ENCODE measurements at places on chromosomes 4 and X.

- no peak for DNase-seq
Observed at GRCh38 chrX:34112459-34112858, 19.7 kb downstream of the FAM47A start.

DNA sequence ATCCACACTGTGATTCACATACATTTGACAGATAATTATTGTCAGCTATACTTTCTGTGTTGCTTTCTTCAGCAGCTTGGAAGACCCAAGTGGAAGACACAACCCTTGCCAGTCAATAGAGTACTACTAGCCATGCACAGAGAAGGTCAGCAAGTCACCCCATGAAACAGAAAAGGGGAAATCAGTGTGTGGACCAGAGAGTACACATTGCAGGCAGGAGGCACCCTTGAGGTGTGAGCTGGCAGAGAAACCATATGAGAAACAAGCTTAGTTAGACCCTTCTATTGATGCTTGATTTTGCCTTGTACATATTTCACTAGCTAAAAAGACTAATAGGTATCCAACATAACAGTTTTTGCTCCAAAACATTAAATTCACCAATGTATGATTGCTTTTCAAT is 99.5 kb downstream of the NLGN4X start:
- no peak for DNase-seq

DNA sequence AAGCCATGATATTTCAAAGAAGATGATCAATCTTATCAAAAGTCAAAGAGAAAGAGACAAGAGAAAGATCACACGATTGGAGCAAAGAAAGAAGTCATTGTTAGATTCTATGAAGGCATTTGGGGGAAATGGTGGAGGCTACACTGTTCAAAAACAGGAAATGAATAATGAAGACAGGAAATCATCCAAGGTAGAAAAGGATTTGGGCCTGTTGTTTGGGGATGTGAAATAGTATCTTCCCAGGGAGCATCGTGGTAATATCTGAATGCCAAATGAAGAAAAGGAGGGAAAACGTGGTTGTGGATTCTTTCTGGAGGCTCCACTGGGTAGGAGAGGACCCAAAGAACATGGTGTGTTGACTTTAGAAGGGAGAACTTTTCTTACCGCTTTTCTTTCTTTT is 482.4 kb downstream of the NLGN4X start:
- DNase-seq = no peak

GRCh38 chr4:144189121-144189520 is 48.6 kb upstream of the GYPA start:
- DNase-seq = no peak

- DNase-seq = no peak
Observed at GRCh38 chr4:57504139-57504538, 394.0 kb upstream of the IGFBP7 start.

DNA sequence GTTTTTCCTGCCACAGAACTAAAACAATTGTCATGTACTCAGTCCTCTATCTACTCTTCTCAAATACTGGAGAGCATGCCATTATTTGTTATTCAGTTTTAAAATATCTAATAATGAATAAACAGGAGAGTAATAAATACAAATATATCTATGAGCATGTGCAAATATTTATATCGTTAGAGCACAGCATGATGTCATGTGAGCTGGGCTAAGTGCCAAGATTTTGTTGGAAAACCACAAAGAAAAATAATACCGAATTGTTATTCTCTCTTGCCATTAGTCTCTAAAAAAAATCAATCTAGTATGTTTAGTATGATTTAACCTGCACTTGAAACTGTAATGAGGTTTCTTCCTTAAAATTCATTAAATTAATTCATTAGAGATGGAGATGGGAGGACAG is 97.3 kb downstream of the DDX60 start:
- no peak for DNase-seq

- no peak for DNase-seq
Observed at GRCh38 chr4:113601636-113602035, 159.9 kb downstream of the CAMK2D start.

DNA sequence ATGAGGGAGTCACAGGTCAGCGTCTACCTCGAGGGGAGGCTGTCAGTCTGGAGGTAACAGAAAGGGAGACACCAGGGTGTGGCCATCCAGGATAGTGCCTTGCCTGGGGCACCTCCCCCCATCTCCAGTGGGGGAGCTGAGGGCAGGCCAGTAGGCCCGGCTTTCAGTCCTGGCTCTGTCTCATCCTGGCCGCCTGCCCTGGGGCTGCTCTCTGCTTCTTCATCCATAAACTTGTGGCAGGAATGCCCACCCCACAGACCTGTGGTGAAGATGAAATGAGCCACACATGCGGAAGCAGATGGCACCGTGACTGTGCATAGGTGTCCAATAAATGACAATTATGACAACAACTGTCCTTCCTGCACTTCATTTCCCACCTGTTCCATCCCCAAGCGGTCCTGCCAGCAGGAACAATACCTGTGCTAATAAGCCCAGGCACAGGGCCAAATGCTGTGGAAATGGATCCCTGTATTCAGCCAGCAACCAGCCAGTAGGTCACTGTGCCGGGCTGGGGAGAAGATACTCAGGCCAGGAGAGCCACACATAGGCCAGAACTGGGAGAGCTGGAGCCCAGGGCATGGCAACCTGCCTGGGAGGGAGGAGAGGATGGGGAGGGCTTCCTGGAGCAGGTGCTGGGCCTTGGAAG is 30.2 kb downstream of the TRO start:
- no peak for DNase-seq

DNA sequence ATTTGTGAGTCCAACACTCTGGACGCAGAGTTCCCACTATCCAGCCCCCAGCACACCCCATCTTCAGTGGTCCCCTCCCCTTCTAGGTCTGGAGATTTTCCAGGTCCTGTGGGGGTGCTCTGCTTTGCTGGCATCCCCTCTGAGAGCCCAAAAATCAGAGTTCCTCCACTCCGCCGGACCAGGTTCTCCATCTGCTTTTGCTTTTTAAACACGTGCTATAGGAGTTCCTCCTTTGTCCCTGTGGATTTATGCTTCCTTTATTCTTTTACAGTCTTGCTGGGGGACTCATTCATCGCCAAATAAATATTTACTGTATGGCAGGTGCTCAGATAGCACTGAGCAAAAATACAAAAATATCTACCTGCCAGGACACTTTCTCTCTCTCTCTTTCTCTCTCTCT is 324.7 kb downstream of the STK32B start:
- DNase-seq = no peak

DNA sequence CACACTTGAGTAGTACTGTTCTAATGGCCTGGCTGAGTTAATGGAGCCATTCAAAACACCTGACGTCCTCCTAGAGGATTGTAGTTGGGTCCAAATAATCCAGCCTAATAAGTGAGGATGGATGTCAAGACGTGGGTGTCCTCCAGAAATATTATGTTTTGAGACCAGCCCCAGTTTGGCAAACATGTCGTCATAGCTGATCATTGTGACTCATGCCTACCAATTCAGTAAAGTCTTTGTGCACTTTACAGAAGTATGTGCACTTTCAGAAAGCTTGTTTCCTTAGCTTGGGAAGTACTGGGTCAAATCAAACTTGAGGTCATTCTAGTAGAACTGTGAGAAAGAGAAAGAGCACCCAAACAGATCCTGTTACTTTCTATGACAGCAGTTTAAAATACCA is 37.6 kb upstream of the GLRA2 start:
- no peak for DNase-seq

DNA sequence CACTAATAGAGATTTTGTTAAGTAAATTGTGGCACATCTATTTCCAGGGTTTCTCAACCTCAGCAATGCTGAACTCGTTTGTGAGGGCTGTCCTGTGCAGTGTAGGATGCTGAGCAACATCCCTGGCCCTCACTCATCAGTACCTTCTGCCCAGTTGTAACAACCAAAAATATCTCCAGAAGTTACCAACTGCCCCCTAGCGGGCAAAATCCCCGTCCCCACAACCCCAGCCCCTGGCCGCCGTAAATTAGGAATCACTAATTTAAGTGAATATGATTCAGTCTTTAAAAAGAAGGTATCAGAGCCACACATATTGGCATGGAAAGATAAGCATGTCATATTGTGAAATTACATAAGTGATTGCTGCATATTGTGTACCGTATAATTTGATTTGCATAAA is 123.4 kb downstream of the ASB9 start:
- no peak for DNase-seq

- DNase-seq = no peak
Observed at GRCh38 chrX:47351706-47352105, 18.7 kb upstream of the ZNF157 start.

GRCh38 chr4:124423160-124423559 is 289.4 kb downstream of the ANKRD50 start:
- no peak for DNase-seq

DNA sequence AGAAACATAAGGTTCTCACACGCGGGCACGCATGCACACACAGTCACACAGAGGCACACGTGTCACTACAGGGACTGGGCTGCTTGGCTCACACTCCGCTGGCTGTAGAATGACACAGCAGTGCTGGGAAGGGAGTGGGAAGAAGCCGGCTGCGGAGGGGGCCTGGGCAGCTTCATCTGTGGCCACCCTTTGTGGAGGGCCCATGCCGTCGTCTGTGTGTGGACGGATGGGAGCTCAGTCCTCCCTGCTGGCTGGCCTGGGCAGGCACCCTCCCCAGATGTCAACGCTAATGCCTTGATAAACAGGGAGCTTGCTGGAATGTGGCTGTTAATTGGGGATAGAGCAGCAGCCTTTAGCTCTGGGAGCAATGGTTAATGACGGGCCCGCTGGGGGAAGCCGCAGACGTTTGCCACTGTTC is 621.1 kb downstream of the BCOR start:
- no peak for DNase-seq

DNA sequence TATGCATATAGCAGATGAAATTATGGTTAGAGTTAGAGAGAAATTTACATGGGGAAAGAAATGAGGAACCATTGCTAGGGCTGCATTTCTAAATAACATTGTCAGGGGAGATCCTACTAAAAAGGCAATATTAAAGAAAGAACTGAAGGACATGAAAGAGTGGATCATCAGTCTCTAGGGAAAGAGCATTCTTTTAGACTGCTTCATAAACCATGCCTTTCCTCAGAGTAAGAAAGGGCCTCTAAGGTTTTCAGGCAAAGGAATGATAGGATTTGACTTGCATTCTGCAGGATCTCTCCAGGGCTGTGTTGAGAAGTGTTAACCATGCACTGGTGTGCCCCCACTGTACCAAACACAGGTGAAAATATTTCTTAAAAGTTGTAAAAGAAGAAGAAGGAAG is 385.4 kb upstream of the MAD2L1 start:
- no peak for DNase-seq

- no peak for DNase-seq
Observed at GRCh38 chrX:8306291-8306925, 135.3 kb upstream of the VCX2 start.

- no peak for DNase-seq
Observed at GRCh38 chr4:143771269-143771668, 70.8 kb upstream of the FREM3 start.

DNA sequence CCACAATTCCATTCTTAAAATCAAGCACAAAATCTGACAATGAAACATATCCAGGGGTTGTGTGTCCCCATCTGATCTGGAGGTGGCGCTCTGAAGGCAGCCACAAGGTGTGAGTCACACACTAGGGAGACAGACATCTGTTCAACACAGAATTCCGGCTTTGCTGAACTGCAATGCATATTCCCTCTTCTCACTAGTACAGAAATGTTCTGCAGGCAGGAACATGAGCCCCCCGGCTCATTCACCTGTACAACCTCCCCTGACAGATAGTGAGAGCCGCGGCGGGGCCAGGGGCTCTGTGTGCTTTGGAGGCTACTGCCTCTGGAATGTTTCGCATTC is 41.9 kb downstream of the WDR1 start:
- no peak for DNase-seq

DNA sequence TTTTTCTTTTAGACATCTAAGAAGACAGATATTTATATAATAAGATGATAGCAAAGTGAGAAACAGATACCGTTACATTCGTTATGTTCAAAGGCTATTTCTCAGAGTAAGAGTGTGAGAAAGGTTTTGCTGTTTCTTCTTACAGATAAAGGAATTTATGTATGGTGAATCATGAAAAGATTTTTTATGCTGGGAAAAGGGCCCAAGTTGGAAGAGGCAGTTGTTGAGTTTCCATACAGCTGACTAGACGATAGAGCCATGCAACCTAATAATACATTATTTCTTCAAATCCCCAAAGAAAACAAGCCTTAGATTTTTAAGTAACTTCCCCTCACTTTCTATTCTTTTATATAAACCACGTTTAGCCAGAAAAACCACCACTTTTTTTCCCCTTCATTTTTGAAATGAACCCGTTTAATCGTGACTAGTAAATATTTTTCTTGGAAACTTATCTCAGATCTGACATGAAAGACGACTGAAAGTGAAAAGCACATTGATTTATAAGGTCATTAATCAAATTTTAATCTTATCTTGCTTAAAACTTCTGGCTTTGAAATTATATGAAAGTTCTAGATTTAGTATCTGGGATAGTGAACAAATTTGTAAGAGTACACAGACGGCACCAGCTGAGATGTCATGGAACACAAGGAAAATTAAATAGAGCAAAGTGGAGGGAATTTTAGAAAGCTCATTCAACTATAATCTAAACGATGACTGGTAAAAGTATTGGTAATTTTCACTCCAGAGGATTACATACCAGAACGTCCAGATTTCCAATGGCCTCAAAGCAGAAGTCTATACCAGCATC is 10.9 kb downstream of the ADH6 start:
- DNase-seq = no peak

GRCh38 chrX:134658002-134658759 is at the start of gene PLAC1:
Gene PLAC1 (minus strand): TSS chrX:134658471. CDS start chrX:134566682, 91,789 bp downstream.
- DNase-seq = no peak

DNA sequence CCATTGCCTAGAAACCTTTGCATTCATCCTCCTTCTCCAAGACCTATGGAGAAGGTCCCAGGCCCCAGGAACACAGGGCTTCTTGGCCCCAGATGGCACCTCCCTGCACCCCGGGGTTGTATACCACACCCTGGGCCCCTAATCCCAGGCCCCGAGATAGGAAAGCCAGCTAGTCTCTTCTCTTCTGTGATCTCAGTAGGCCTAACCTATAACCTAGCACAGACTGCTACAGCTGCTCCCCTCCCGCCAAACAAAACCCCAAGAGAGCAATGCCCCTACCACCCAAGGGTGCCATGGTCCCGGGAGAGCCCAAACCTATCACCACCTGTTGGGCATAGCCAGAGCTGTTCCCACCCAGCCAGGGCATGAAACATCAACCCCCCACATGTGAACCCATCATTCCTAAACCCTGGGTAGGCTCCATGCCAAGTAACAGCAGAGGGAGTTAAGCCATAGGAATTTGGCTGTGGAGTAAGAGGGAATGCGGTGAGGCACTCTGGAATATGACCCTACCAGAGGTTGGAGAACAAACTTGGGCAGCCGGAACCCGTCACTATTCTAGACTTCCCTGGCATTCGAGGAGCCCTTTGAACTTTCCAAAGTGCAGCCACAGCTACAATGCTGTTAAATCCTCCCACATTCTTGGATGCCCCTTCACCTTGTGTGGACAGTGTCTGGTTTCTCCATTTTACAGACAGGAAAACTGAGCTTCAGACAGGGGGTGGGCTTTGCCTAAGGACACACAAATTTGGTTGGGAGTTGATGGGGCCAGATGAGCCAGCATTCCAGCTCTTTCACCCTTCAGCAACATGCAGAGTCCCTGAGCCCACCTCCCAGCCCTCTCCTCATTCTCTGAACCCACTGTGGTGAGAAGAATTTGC is 10.9 kb upstream of the SASH3 start:
- DNase-seq = no peak

Measured in CD4-positive, alpha-beta T cell treated with Interferon alpha-2 for 1 hour (primary cell).